Urinary bladder (tissue), 4 donors: ENCODE measurements at places on chromosomes 7 and 10. TPM values are rescaled to one million over a fixed set of nuclear protein-coding genes. Genes with fewer than 3 reads are reported as not detected.

DNA sequence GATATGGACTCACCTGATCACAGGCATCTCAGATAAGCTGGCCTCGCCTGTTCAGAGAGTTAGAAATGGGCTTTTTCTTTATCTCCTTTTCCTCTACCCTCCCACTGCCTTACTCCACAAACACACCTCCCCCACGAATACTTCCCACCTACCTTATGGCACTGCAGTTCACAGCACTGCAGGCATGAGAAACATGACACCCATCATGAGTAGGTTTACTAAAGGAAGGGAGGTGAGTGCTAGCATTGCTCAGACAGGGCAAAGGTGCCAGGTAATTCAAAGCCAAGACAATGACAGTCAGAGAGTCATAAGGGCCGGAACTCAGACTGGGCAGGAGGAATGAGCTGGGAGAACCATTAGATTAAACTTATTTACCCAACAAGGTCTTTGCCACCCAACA is 220.6 kb downstream of the FAM107B start:
- DNase-seq = no peak

GRCh38 chr7:134553976-134554375 is 5.1 kb downstream of the AKR1B15 start:
- DNase-seq = no peak

ADCYAP1R1 gene
- 4.9 TPM for polyA plus RNA-seq

DNA sequence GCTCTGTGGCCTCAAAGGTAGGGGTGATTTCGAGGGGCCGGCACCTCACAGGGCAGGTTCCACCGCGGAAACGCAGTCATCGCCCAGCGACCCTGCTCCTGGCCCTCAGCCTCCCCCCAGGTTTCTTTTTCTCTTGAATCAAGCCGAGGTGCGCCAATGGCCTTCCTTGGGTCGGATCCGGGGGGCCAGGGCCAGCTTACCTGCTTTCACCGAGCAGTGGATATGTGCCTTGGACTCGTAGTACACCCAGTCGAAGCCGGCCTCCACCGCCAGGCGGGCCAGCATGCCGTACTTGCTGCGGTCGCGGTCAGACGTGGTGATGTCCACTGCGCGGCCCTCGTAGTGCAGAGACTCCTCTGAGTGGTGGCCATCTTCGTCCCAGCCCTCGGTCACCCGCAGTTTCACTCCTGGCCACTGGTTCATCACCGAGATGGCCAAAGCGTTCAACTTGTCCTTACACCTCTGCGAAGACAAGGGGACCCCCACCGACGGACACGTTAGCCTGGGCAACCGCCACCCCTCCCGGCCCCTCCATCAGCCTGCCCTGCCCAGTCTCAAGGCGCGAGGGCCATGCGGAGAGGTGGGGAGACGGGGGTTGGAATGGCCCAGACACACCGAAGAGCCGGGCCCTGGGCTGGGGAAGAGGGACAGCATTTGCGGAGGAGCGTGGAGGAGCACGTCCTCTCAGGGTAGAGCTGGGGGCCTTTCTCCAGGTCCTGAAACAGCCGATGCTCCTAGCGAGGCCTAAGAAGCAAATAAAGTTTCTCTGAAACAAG is 6.0 kb downstream of the SHH start:
- DNase-seq = no peak

LEP gene
- 5.3 TPM for polyA plus RNA-seq

HYAL4 gene
- polyA plus RNA-seq = not detected

DNA sequence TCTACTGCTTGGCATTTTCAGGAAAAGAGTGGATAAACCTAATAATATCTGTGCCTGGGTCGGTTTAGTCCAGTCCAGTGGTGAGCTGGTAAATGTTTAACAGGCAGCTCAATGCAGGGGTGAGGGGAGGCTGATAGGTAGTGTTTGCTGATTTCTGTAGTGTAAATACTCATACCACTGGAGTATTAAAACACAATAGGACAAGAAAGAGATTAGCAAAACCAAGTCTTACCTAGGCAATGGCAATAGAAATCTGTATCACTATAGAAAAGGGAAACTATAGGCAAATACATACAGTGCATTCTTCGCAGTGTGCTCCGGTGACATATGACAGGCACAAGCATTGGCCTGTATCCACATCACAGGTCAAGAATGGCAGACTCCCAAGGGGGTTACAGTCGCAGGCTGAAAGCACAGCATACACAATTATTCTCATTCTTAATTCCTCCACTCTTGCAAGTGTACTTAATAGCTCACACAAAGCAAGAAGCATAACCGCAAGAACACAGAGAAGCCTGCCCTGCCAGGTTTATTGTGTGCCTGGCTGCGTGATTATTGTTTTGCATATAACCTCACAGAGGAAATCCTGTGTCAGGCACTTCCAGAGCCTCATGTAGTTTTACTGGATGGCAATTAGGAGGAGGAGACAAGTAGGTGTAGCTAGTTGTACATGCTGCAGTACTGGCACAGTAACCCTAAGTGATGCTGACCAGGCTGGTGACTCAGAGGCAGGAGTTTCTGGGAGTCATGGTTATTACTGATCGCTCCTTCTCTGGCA is 35.0 kb downstream of the LAMB4 start:
- DNase-seq = no peak

GRCh38 chr10:53331460-53331859 is 558.9 kb upstream of the MBL2 start:
- DNase-seq = no peak

- DNase-seq = no peak
These were observed 789.0 kb downstream of the PHTF2 start for GRCh38 chr7:78587443-78588044.

DNA sequence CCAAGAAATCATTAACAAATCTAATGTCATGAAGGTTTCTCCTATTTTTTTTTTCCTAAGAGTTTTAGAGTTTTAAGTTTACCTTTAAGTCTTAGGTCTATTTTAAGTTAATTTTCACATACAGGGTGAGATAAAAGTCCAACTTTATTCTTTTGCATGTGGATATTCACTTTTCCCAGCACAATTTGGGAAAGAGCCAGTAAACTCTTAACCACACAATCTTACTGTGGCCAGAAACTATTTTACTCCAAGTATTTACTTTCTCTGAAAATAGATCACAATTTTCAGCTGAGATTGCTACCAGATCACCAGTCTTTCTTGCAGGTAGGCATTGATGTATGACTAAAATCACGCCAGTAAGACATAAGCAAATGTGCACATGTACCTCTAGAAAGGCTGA is 728.5 kb downstream of the TNS3 start:
- DNase-seq = no peak

- no peak for DNase-seq
These were observed 11.3 kb upstream of the TRPV6 start for GRCh38 chr7:142896741-142897379.

- no peak for DNase-seq
These were observed 61.5 kb downstream of the SLIT1 start for GRCh38 chr10:97124211-97124610.

NXPH1 gene
- polyA plus RNA-seq = 0.14 TPM

GRCh38 chr10:66713387-66713786 is 212.4 kb upstream of the LRRTM3 start:
- DNase-seq = no peak

- no peak for DNase-seq
These were observed 77.4 kb downstream of the SEMA3C start for GRCh38 chr7:80841423-80841955.

GRM3 gene
- not detected for polyA plus RNA-seq

- no peak for DNase-seq
These were observed 69.2 kb downstream of the DNAJC1 start for GRCh38 chr10:21934307-21934706.

- no peak for DNase-seq
These were observed 65.9 kb upstream of the PRKG1 start for GRCh38 chr10:51008346-51008745.

DNA sequence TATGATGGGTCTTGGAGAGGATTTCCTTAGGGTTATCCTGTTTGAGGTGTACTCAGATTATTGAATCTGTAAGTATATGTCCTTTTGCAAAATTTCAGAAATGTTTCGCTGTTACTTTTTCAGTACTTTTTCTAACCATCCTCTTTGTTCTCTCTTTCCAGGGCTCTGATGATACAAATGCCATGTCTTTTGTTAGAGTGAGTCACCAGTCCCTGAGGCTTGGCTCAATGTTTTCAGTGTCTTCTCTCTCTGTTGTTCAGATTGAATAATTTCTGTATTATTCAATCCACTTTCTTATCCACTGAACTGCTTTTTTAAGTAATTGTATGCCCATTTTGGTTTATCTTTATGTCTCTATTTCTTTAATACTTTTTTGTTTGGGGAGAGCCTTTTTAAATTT is 449.4 kb downstream of the TNS3 start:
- DNase-seq = no peak

PNLIP gene
- 0.11 TPM for polyA plus RNA-seq

GRCh38 chr7:49001610-49002033 is 77.3 kb downstream of the CDC14C start:
- DNase-seq = no peak

CALHM2 gene
- 68.5 TPM for polyA plus RNA-seq

ST7 gene
- polyA plus RNA-seq = 14.7 TPM

- no peak for DNase-seq
These were observed 19.7 kb upstream of the RPEL1 start for GRCh38 chr10:103225939-103226338.

- no peak for DNase-seq
These were observed 329.7 kb upstream of the POM121L12 start for GRCh38 chr7:52705768-52706167.

- no peak for DNase-seq
These were observed 5.5 kb upstream of the LAMB4 start for GRCh38 chr7:108135446-108136190.

GRCh38 chr10:123160311-123160980 is 6.2 kb downstream of the BUB3 start:
- DNase-seq = no peak

DNA sequence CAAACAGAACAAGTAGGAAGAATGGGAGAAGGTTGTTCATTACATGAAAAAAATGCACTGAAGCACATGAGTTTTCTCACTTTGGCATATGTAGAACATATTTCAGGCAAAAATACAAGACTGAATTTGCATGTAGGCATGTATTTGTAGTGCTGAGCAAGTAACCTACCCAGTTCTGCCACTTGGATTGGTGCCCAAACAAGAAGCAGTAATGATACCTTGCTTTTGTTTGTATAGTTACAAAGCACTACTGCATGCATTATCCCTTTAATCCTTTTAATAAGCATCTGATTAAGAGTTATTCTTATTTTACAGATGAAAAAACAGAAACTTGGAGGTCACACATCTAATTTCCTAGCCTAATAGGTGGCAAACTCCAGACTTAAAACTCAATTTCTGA is 23.1 kb upstream of the CTTNBP2 start:
- DNase-seq = no peak

OGDHL gene
- 0.87 TPM for polyA plus RNA-seq

CD36 gene
- polyA plus RNA-seq = 24.1 TPM

GRCh38 chr7:12719981-12720865 is 32.8 kb downstream of the ARL4A start:
- no peak for DNase-seq

SPDYE5 gene
- polyA plus RNA-seq = 0.06 TPM

- no peak for DNase-seq
These were observed 191.1 kb upstream of the ADO start for GRCh38 chr10:62613424-62613823.

DNA sequence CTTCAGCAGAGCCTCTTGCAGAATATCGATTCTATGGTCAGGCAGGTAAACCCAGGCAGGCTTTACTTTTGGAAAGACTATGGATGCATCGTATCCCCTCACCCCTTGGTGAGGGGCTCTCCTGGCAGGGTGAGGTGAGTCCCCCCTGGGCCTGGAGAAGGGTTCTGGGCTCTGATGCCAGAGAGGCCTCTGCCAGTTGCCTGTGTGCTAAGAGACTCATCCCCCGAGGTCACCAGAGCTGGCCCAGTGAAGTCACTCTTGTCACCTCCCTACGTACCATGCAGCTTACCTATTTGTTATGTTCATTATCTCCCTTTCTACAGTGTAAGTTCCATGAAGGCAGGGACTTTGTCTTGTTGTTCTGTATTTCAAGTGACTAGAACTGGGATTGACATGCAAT is 51.3 kb downstream of the TSPAN15 start:
- no peak for DNase-seq

GRCh38 chr7:79398138-79398749 is 55.2 kb downstream of the MAGI2 start:
- no peak for DNase-seq

- no peak for DNase-seq
These were observed 171.1 kb downstream of the FAM107B start for GRCh38 chr10:14603534-14604102.

- DNase-seq = no peak
These were observed 79.6 kb upstream of the UCN3 start for GRCh38 chr10:5285186-5285585.

DNA sequence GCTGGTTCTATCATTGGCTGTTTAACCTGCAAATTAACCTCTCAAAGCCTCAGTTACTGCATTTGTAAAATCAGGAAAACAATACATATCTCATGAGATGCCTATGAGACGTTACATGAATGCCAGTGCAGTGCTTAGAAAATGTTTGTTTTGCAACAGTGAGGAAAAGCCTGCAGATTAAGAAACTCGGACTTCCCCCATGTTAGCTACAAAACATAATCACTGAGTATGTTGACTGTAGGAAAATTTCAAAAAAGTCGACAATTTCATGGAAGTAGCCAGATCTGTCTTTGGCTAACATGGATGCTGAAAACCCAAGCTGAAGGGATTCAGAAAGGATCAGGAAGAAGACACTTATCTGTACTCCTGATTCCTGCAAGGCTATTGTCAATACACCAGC is 121.4 kb downstream of the TRIL start:
- DNase-seq = no peak

- no peak for DNase-seq
These were observed 79.5 kb upstream of the FAM133B start for GRCh38 chr7:92669616-92670165.

ASB10 gene
- not detected for polyA plus RNA-seq

- no peak for DNase-seq
These were observed 669.2 kb downstream of the TNS3 start for GRCh38 chr7:46912692-46913091.

ACHE gene
- polyA plus RNA-seq = 4.3 TPM

- no peak for DNase-seq
These were observed 196.4 kb upstream of the ZNF32 start for GRCh38 chr10:43845121-43845520.

ATOH7 gene
- polyA plus RNA-seq = 0.06 TPM

- DNase-seq = no peak
These were observed 20.7 kb downstream of the VSTM4 start for GRCh38 chr10:49094646-49095045.

IL15RA gene
- 50.2 TPM for polyA plus RNA-seq

DNA sequence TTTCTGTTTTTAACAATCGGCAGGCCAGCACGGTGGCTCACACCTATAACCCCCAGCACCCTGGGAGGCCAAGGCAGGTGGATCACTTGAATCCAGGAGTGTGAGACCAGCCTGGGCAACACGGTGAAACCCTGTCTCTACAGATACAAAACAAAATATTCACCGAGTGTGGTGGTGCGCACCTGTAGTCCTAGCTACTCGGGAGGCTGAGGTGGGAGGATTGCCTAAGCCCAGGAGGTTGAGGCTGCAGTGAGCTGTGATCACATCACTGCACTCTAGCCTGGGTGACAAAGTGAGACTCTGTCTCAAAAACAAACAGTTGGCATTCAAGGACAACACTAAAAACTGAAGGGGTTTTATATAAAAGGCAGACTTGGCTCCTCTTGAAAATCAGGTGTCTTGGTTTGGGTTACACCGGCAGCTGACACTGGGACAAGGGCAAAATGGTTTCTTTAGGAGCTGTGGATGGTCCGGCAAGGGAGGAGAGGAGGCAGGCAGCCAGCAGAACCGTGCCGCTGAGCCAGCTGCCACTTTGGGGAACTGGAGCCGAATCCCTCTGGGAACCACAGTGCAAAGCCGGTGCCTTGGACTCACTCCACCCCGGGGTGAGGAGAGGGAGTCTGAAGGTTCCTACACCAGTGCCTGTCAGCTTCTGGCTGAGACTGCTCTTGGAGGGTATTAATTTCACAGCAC is 52.6 kb downstream of the CHST3 start:
- DNase-seq = no peak

- DNase-seq = no peak
These were observed 9.5 kb downstream of the ACTR1A start for GRCh38 chr10:102492983-102493382.

NUDT13 gene
- 2.1 TPM for polyA plus RNA-seq
